ENCODE measurements at places on chromosomes 1 and 21. TPM values are rescaled to one million over a fixed set of nuclear protein-coding genes. Genes with fewer than 3 reads are reported as not detected.

Gene NTMT2
- not detected for polyA plus RNA-seq

Gene CNR2
- 0.17 TPM for polyA plus RNA-seq

GRCh38 chr1:69572921-69573320, 5.2 kb downstream of the LRRC7 start:
- DNase-seq = no peak

Gene USH2A
- not detected for polyA plus RNA-seq

DNA sequence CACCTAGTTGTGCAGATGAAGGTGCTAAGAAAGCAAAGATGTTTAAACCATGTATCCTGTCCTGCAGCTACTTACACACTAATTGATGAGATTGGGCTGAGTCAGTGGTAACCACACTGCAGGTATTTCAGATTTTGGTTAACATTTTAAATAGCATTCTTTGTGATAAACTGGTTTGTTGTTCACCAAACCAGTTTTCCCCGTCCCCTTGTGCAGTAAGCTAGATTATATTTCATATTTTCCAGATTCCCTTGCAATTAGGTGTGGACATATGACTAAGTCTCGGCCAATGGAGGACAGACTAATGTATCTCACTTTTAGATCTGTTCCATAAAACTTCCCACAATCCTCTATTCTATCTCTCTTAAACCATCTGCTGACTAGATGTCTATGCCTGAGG, 320.4 kb downstream of the RWDD3 start:
- DNase-seq = no peak

GRCh38 chr1:159791031-159791430, 10.3 kb downstream of the DUSP23 start:
- no peak for DNase-seq

DNA sequence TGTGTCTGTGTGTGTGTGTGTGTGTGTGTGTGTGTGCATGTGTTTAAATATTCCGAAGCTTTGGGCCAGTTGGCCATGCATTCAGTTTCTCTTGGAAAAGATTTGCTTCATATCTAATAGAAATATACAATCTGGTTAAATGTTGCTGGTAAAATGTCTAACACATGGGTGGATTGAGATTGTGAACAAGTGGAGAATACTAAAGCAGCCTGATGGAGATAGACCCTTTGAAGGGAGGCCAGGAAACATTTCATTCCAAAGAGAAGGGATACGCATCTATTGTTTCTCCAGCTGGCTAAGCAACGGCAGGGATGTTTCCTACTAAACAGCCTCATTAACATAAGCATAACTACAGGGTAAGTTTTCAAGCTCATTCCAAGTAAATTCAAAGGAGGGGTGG, 257.5 kb upstream of the PTBP2 start:
- DNase-seq = no peak

DNA sequence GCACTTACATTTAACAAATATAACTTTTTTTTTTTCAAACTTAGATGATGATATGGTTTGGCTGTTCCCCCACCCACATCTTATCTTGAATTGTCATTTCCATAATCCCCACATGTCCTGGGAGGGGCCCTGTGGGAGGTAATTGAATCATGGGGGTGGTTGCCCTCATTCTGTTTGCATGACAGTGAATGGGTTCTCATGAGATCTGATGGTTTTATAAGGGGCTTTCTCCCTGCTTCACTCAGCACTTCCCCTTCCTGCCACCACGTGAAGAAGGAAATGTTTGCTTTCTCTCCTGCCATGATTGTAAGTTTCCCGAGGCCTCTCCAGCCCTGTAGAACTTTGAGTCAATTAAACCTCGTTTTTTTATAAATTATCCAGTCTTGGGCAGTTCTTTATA, 432.6 kb downstream of the AMY1C start:
- no peak for DNase-seq

Gene HPCA
- polyA plus RNA-seq = not detected
